ENCODE measurements at places on chromosomes 2 and 18.

DNA sequence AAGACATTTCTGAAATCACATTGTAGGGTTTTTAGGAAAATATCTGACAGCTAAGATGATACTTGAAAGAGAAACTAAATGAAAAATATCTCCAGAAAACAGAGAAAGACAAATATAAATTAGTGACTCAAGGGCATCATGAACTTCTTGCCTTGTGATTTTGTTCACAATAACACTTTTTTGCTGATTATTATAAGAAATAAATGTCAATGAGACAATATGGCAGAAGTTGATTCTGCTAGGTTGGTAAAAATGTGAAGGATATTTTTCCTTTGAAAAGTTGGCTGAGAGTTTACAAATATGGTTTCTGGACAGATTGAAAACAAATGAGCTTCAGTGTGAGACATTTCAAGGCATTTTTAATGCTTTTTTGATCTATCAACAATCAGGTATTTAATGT is 1631.2 kb upstream of the ACVR2A start:
- no peak for DNase-seq

DNA sequence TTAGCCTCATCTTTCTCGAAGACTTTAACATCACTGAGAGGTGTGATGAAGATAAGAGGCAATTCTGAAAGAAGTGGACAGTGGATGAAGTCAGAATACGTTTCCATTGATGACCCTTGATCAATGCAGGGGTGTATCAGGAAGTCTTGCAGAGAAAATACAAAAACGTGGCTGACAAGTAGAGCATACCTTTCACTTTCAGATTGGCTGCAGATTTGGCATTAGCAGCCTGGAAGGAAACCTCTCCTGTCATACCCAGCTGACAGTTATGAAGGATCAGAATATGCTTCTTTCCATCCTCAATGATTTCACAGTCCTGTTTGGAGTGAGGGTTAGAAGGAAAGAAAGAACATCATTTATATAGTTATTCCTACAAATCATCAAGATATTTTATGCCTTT is 152.5 kb downstream of the PLEKHA3 start:
- no peak for DNase-seq

- peak; percentile 58 for DNase-seq
Measured at GRCh38 chr2:47767880-47768609, 14.9 kb upstream of the MSH6 start.

DNA sequence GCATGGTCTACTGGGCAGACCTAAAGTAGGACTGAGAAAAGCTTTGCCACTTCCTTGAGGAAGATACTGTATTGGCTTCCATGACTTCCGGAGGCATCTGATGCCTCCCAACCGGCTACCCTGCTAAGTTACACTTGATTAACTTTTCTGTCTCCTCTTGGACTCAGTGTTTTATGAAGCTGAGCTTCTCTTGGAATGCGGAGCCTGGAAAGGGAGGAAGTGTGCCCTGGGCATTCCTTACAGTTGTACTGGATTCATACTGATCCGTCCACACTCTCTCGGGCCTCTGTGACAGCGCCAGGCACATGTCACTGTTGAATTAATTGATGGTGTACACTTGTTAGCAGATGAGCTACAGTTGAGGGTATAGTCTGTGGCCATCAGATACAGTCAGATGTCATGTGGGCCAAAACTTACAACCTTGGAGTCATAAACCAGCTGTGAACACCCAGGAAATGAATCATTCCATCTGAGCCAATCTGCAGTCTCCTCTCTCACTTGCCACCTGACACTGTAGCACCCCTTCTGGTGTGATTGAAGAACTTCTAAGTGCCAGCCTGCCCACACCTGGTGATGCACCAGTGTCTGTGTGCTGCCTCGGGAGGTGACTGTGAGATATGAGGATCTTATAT is 122.5 kb downstream of the FHOD3 start:
- DNase-seq: no peak

- DNase-seq: no peak
Measured at GRCh38 chr2:142944721-142945120, 67.3 kb downstream of the KYNU start.

DNA sequence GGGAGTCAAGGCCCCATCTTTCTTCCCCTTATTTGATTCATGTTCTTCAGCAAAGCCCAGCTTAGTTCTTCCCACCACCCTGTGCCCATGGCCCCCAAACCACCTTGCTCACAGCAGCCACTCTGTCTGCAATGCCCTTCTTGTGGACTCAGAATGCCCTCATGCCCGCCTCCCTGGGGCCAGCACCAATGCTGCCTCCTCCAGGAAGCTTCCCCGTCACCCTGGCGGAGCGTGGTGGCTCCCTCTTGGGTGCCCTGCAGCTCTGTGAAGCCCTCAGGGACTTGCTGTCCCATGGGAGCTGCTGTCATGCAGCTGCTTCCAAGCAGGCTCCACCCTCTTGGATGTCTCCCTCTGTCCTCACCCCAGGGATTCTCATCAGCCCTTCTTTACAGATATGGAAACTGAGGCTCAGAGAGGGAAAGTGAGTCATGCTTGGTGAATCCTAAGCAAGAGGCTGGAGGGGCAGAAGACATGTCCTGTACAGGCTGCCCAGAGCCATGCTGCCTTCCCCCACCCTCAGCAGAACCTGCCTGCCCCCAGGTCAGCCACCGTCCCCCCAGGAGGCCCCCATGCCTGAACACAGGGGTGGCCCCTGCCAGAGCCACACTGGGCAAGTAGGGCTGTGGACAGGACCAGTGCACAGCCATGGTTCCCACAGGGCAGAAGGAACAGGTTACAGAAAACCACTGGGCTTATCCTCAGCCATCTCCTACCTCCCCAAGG is 11.8 kb upstream of the DUSP2 start:
- DNase-seq: no peak

DNA sequence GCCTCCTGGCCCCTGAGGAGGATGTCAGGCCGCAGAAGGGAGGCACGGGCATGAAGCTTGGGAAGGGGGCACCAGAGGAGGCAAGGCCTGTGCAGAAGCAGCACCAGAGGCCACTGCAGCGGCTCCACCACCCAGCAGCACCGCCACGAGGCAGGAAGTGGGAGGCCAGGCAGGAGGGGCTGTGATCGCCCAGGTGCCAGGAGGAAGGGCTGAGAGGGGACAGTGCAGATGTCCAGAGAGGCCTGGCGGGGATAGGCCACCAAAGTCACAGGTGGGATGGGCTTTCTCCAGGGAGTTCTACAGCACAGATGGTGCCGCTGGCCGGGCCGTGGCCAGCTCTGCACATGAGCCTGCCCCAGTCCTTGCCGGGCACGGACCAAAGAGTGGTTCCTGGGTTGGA is 6.0 kb upstream of the ALPI start:
- DNase-seq: no peak

DNA sequence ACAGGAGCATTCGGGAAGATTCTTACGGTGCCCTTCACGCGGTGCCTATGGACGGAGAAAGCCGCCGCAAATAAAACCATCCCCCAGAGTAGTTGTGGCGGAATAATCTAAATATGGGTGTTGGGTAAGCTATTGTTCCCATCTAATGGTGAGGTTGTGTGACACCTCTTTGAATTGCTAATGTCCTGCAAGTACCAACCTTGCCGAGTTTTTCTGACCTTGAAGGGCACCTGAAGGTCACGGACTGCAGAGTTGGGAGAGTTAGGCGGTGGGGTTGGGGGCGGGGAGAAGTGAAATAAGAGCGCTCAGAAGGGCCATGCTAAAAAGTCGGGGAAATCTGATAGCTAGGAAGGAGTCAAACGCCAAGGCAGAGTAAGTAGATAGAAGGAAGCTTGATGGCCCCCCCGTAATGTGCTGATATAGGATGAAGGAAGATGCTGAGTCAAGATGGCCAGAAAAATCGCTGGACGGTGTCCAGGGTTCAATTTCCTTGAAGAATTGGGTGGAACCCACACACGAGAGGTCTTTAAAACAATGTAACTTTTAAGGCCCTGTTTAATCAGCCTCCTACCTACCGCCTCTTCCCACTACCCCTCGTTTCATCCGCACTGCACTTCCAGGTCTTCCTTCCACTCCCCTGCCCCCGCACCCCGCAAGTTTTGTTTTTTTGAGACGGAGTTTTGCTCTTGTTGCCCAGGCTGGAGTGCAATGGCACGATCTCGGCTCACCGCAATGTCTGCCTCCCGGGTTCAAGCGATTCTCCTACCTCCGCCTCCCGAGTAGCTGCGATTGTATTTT is 600 bp downstream of the KATNAL2 start:
- no peak for DNase-seq

DNA sequence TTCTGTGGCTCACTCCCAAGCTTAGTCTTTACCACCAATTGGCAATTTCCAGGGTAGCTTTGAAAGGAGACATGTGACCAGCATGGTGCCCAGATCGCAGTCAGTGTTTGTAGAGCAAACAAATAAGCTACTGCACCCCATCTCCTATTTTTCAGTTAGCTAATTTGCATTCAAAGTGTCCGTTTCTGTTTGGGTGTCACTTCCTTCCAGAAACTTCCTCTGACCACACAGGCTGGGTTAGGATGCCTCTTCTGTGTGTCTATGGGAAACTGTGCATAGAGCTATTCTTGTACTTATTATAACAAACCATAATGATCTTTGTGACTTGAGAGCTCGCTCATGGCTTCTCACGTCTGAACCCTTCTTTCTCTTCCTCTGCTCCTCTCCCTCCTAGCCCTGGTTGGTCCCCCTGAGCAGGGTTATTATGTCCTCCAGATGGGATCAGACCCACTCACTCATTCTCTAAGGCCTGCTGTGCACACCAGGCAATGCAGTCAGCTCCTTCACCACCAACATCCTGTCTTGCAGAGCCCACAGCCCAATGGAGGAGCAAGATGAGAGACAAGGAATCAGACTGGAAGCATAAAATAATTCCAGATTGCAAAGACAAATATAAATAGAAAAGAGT is 101.2 kb upstream of the ALK start:
- DNase-seq: no peak

- peak; percentile 63 for DNase-seq
Measured at GRCh38 chr2:210591663-210592062, 35.3 kb downstream of the CPS1 start.

DNA sequence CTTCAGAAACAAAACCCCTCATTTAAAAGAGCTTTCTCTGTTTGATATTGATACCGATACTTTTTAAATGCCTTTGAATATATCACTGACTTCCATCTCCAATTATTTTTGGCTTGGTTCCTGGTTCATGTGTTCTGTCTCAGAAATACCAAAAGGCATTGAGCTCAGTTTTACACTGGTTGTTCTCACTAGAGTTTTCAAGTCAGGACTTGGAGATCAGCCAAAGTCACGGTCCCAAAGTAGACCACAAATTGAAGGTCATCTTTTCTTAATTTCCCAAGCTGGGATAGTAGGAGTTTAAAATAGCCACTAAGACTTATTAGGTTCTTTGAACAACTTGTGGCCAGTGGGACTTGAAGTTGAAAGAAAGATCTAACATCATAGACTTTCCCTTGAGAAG is 24.2 kb downstream of the DHRS9 start:
- no peak for DNase-seq

DNA sequence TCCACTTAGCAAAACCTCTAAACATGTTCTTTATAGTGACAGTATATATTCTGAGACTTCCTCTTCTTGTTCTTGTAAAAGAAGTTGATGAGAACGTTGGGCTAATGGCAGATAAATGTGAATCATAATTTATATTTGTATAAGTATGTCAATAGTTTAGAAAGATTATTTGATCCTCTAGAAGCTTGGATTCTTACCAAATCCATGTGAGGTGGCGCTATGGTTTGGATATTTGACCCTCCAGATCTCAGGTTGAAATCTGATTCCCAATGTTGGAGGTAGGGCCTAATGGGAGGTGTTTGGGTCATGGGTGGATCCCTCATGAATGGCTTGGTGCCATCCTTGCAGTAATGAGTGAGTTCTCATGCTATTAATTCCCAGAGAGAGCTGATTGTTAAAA is 29.8 kb upstream of the SCN1A start:
- no peak for DNase-seq

- no peak for DNase-seq
Measured at GRCh38 chr2:42923580-42924417, 131.4 kb upstream of the HAAO start.

GRCh38 chr2:191114403-191114886 is 36.3 kb downstream of the STAT4 start:
- peak; percentile 7 for DNase-seq

GRCh38 chr2:20634507-20635112 is 16.3 kb downstream of the HS1BP3 start:
- no peak for DNase-seq

GRCh38 chr2:11701206-11701605 is 31.2 kb upstream of the NTSR2 start:
- no peak for DNase-seq

DNA sequence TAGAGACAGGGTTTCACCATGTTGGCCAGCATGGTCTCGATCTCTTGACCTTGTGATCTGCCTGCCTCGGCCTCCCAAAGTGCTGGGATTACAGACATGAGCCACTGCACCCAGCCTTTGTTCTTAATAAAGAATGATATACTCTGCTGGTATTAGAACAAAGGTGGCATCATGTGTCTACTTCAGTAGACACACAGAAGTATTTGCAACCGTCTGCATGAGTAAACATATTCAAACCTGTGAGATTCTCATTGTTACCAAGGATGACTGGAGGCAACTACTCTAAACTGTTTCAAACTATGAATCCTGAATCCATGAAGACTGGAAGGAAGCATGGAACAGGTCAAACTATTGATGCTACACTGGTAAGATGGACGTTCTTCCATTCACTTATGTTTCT is 32.1 kb downstream of the MBD2 start:
- no peak for DNase-seq

DNA sequence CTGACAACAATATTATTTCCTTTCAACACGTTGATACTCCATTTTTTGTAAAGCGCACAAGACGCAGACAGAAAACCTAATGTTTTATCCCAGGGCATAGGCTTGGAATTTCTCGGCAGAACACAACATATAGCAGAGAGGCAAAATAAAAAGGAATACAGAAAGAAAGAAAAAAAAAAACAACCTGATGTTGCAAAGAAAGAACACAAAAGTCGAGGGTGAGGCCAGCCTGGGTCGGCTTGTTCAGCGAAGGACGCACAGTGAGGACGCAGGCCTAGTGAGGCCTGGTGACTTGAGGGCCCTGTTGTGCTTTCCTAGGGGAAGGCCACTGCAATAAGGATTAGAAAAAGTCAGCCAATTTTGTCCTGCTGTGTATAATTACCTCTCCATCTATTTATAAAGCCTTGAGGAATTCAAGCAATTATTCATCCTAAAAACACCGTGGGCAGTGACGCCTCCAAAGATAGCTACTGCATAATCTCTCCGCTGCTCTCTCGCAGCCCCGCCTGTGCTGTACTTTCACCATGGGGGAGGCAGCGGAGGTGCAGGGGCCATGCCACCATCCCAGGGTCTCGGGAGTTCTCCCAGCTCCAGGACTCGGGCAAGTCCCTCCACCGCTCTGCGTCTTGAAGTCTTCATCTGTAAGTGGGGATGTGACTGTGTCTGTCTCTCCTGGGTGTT is 61.9 kb upstream of the SH3RF3 start:
- DNase-seq: no peak

GRCh38 chr2:148511883-148512282 is 132.7 kb upstream of the EPC2 start:
- no peak for DNase-seq

GRCh38 chr18:26978812-26979341 is 113.4 kb upstream of the AQP4 start:
- no peak for DNase-seq

DNA sequence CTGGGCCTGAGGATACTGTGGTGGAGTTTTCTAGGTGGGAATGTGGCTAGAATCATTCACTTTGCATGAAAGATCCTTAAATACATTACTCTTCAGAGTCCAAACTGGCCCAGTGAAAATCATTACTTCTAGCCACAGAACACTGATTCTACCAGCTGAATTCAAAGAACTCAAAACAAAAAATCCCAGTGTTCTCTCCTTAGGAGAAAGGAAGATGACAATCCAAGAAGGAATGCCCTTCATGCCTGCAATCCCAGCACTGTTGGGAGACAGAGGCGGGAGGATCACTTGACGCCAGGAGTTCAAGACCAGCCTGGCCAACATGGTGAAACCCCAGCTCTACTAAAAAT is 35.2 kb downstream of the FAM228A start:
- no peak for DNase-seq

- DNase-seq: no peak
Measured at GRCh38 chr2:124668161-124668560, 643.1 kb downstream of the CNTNAP5 start.

All from globus pallidus (tissue), 1 donor.